HL-60 (cell line): ENCODE measurements at places on chromosomes 2 and 18.

GRCh38 chr2:239824046-239824694 lies 201.0 kb downstream of the NDUFA10 start:
- no peak for DNase-seq

GRCh38 chr2:15967415-15968279 lies 27.3 kb downstream of the MYCN start:
- no peak for DNase-seq

- no peak for DNase-seq
These were observed at the start of gene FABP1 for GRCh38 chr2:88127888-88128653. Gene FABP1 (minus strand): TSS chr2:88128062. CDS start chr2:88128017, 45 bp downstream.

GRCh38 chr2:199366406-199366805 lies 91.3 kb downstream of the SATB2 start:
- no peak for DNase-seq

- DNase-seq = peak; percentile 82
These were observed 415 bp upstream of the MCFD2 start for GRCh38 chr2:46915811-46916630.
